ENCODE measurements at places on chromosomes 7 and 10.

GRCh38 chr7:71264005-71264404 is 132.1 kb downstream of the GALNT17 start:
- no peak for DNase-seq

- no peak for DNase-seq
These were observed 59.6 kb upstream of the CELF2 start for GRCh38 chr10:10958041-10958440.

DNA sequence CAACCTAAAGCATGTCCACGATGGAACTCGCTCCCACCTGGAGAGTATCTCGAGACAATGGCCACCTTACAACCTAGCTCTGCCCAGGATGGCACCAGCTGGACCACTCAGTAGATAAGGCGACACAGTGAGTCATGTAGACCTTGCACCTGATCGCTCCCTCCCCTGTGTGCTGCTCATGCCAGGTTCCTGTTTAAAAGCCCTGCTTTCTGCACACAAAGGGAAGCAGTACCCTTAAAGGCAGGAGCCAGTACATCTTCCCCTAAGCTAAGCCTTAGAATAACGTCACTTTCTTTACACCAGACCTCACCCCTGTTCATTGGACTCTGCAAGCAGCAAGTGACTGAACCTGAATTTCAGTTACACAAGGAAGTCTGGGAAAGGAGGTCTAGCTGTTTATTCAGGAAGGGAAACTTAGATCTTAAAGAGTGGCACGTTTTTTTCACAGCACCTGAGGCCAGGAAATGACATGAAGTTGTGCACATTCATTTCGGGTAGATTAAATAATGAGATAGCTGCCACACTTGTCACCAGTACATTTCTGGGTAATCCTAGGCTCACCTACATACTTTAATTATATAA is 117.9 kb downstream of the MTPAP start:
- DNase-seq: no peak

DNA sequence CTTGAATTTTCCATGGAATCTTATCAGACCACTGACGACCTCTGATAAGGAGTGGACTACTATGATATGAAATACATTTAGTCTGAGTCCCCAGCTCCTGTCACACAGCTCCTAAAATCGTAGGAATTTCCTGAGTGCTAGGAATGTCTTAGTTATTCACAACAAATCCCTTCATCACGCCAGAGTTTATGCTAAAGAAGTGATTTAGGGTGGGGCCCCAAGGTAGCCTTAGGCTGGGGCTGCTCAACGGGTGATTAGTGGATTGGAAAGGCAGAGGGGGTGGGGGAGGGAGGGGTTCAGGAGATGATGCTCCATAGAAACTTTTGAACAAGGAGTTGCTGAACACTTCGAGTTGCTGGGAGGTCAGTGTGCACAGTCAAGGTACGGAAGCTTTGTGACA is 7.0 kb upstream of the TET1 start:
- DNase-seq: no peak

- peak; percentile 45 for DNase-seq
These were observed 26.5 kb downstream of the NUB1 start for GRCh38 chr7:151368136-151368571.

DNA sequence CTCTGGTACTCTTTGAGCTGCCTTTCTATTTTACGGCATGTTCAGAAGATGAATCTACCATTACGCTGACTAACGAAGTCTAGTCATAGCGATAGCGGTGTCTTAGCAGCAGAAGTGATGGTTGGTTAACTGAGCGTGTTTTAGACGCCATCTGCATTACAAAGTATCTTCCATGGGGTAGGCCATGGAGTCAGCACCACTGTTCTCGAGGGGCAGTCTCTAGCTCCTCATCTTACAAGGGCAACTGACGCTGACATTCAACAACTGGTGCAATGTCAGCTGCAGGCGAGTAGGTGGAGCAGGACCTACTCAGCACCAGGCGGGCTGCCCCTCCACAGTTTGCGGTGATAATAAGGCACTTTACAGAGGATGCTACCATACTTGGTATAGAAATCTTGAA is 88.7 kb downstream of the ADARB2 start:
- DNase-seq: no peak

GRCh38 chr7:111741811-111742240 is 179.5 kb upstream of the IMMP2L start:
- peak; percentile 3 for DNase-seq

GRCh38 chr7:157004521-157005455 is 5.7 kb downstream of the MNX1 start:
- DNase-seq: no peak

GRCh38 chr10:103445366-103445765 is 6.8 kb downstream of the CALHM2 start:
- no peak for DNase-seq

DNA sequence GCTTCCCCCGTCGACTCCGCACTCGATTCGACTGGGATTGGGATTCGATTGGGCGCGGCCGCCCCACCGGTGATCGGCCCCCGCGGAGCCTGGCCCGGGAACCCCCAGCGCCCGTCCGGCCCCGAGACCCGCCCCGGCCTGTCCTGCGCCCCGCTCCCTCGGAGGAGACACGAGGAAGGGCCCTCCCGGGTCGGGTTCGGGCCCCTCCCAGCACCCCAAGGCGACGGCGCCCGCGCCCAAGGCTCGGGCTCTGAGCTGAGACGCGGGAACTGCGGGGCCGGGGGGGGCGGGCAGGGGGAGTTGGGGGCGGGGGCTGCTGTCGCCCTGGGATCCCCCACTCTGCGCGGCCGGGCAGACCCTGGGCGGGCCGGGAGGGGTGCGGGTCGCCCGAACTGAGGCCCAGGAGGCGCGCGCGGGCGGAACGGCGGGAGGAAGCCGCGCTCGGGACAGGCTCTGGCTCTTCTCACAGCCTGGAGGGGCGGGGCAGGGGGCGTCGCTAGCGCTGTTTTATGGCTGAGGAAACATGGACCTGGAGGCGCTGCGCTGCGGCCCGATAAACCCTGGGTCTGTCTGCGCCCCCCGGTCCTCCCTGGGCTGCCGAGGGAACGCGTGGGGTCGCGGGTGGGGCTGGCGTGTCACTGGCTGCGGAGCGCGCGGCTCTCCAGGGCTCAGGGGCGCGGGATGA is 1.7 kb upstream of the NKX6-2 start:
- DNase-seq: no peak

DNA sequence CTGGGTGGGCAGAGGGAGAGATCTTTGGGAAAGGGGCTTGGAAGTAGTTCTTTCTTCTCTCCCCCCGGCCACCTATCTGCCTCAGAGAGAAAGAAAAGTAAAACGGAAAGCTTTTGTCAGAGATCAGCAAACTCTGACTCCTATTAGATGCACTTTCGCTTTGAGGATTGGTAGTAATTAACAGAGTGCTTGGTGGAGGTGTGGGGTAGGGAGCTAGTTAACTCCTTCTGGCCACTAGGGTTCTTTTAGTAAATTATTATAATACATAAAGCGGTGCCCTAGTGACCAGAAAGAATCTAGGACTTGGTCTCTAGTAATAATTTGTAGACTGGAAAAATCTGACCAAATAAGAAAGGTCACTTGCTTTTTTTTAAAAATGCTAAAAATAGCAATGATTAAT is 54.6 kb downstream of the CPVL start:
- DNase-seq: no peak

- DNase-seq: no peak
These were observed 313.0 kb upstream of the GLI3 start for GRCh38 chr7:42549866-42550485.

DNA sequence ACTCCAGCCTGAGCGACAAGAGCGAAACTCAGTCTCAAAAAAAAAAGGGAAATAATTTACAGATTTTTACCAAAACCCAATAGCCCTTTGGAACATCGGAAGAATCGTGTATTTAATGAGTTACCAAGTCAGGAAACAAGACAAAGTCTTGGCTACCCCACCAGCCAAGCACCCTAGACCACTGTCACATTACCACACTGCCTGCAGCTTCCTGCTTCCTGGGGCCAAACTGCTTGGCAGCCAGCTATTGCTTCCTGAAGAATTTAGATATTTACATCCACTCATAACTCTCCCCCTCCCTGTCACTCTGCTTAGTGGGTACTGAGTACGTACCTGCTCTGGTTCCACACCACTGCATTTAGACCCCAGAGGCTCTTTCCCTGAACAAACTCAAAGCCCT is 14.1 kb upstream of the TNPO3 start:
- DNase-seq: no peak

DNA sequence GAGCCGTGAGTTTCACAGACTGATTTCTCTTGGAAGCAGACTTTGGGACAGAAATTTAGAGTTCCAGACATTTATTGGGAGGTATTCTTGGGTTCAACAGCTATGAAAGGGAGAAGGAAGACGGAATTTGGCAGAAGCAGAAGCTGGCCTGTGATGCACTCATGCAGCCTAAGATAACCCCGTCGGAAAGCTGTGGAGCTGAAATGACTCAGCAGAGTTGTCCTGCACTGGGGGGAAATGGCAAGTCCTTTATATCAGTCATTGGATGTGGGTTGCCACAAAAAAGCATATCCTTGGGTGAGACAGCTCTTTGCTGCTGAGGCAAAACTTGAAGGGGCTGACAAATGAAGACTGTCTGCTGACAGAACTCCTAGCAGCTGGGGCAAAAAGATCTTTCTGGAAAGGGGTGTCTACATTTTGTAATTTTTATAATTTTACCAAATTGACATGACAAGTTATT is 11.5 kb upstream of the MICU1 start:
- no peak for DNase-seq

GRCh38 chr7:1811850-1812508 is 141.9 kb downstream of the ELFN1 start:
- DNase-seq: no peak

DNA sequence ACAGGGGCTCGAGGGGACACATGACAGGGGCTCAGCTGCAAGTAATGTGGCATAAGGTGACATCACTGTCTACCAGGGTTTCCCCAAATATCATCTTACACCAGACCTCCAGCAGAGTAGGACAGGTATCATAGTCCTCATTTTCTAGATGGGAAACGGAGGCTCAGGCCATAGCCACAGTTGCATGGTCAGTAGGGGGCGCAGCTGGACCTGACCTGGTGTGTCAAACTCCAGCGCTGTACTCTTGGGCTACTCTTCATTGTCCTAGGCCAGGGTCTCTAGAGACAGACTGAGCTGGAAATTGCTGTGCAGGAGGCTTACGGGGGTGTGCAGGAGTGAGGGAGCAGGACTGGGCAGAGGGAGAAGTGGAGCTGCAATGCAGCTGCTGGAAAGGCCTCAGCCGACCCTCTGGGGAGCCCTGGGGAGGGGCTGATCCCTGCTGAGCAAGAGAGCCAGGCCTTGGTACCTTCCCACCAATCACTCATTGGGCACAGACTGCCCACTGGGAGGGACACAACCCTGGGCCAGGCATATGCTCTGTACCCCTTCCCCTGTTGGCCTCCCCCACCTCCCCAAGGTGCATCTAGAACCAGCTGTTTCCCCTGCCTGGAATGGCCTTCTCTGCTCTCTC is 89.9 kb downstream of the CDH23 start:
- peak; percentile 19 for DNase-seq

DNA sequence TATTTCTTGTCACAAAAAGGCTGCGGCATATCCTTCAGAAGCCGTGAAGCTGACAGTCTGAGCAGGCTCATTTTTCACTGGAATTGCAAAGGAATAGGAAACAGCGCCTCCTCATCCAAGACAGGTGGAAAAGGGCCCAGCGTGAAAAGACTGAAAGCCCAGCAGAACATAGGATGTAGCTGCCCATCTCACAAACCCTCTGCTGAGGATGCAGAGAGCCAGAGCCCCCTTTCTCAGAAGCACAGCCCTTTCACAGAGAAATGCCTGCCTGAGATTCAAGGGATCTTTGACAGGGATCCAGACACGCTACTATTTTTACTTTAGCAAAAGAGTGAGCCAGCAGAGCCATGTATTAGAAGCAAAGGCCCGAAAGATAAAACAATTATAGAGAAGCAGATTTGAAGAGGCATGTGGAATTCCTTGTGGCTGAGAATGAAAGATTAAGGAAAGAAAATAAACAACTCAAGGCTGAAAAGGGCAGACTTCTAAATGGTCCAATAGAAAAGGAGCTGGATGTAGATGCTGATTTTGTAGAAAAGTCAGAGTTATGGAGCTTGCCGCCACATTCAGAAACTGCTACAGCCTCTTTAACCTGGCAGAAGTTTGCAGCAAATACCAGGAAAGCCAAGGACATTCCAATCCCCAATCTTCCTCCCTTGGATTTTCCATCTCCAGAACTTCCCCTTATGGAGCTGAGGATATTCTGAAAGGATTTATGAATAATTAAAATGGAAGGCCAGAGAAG is 36.9 kb downstream of the GDI2 start:
- no peak for DNase-seq

- no peak for DNase-seq
These were observed 44.4 kb upstream of the AGBL3 start for GRCh38 chr7:134941952-134942351.

DNA sequence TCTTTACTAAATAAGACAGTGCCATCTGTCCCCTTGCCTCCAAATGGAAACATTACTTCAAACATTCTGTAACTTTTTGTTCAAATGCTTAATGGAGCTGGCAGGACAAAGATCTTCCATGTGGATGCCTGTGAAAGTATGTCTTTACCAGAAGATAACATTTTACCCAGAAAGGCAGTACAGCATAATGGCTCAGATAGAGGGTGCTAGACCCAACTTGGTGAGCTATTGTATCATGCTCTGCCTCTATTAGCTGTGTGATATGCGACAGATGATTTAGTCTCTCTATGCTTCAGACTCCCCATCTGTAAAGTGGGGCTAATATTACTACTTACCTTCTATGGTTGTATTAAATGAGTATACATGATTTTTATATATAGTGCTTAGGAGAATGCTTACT is 8.8 kb upstream of the SMKR1 start:
- no peak for DNase-seq

DNA sequence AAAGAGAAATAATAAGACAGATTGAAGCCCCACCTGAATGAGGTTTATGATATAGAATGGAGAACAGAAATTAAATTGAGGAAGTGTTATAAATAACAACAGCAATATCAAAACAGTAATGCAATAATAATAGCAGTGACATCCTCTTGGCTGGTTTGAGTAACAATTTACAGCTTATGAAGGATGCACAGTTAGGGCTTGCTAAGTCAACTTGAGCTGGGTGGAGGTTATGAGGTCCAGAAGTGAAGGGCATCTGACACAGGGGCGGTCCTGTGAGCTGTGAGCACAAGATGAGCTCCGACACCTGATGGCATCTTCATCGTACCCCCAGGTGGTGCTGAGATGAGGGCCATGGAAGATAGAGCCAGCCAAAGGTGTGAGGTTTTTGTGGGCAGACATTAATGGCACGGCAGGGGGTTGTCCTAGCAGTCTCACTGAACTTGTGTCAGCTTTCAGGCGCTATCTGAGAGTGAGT is 30.5 kb downstream of the ARHGAP22 start:
- no peak for DNase-seq

DNA sequence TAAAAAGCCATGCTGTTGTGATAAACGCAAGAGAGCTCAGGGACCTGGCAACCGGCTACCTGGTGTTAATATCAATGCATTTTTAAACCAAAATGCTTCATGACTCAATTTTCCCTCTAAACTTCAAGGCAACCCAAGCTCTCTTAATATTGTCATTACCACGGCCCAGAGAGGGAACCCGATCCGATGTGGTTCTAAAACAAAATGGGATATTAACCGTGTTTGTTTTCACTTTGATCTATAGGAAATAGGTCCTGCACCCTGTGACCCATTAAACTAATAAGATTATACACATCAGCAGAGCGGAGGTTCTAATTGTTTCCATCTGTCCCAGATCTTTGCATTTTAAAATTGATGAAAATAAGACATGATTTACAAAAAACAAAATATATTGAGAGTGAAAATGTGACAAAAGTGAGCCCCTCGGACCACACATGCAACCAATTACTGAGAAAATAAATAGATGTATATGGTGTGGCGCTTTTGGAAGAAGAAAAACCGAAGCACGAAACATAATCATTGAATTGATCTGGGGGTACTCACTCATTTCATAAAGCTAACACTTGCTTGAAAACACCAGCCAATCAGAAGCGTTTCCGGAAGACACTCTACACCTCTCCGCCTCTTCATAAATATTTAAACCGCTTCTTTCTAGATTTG is 290.3 kb upstream of the NFE2L3 start:
- no peak for DNase-seq
